IMR-90 (cell line): ENCODE measurements at places on chromosomes 2 and 18. TPM values are rescaled to one million over a fixed set of nuclear protein-coding genes. Genes with fewer than 3 reads are reported as not detected.

The SPDYA gene
- not detected in 2 replicates for total RNA-seq

GRCh38 chr2:70826696-70827350 lies 6.4 kb upstream of the CLEC4F start:
- H3K27me3 ChIP-seq: peaks cover 16% of the 10 kb centered on the region
- DNase-seq: no peak
- H3K4me1 ChIP-seq: no peaks in the 10 kb centered on the region
- no peaks in the 10 kb centered on the region for H3K36me3 ChIP-seq

- no peaks in the 10 kb centered on the region for H3K27me3 ChIP-seq
- H3K4me1 ChIP-seq: peaks cover 6% of the 10 kb centered on the region
- H3K36me3 ChIP-seq: no peaks in the 10 kb centered on the region
- peak; percentile 7 for DNase-seq
- peak overlapping the region; percentile 81 for H3K27ac ChIP-seq
Measured at GRCh38 chr18:2654928-2655177, 673 bp upstream of the SMCHD1 start.

DNA sequence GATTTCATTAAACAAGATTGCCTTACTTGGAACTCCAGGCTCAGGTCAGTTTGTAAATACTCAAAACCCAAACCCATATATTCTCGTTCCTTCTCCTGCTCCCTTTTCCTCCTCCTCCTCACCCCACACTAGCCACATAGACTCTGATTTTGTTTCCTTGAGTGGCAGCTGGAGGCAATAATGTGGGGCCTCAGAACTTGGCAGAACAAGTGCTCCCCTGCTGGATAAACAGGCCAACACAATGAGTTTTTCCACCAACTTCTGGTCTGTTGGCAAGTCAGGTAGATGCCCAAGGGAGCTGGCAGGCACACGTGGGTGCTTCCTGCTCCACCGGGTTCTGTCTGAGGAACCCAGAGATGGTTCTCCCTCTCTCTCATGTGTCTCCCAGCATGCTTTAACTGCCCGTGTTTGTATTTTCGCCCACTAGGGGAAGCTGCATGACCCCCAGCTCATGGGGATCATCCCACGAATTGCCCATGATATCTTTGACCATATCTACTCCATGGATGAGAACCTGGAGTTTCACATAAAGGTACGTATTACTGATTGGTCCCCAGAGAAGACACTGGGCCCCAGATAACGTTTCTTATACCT lies 61.9 kb downstream of the KIF5C start:
- no peaks in the 10 kb centered on the region; the same call in 1 of the 2 replicates for H3K27me3 ChIP-seq
- no peak overlapping the region for H3K4me3 ChIP-seq
- H3K4me1 ChIP-seq: no peaks in the 10 kb centered on the region

The NEU4 gene
- not detected in 2 replicates for total RNA-seq

- no peaks in the 10 kb centered on the region for H3K27me3 ChIP-seq
- no peak overlapping the region for H3K4me3 ChIP-seq
- H3K36me3 ChIP-seq: no peaks in the 10 kb centered on the region
- no peak for DNase-seq
Measured at GRCh38 chr18:22926454-22926853, 6.7 kb upstream of the RBBP8 start.

DNA sequence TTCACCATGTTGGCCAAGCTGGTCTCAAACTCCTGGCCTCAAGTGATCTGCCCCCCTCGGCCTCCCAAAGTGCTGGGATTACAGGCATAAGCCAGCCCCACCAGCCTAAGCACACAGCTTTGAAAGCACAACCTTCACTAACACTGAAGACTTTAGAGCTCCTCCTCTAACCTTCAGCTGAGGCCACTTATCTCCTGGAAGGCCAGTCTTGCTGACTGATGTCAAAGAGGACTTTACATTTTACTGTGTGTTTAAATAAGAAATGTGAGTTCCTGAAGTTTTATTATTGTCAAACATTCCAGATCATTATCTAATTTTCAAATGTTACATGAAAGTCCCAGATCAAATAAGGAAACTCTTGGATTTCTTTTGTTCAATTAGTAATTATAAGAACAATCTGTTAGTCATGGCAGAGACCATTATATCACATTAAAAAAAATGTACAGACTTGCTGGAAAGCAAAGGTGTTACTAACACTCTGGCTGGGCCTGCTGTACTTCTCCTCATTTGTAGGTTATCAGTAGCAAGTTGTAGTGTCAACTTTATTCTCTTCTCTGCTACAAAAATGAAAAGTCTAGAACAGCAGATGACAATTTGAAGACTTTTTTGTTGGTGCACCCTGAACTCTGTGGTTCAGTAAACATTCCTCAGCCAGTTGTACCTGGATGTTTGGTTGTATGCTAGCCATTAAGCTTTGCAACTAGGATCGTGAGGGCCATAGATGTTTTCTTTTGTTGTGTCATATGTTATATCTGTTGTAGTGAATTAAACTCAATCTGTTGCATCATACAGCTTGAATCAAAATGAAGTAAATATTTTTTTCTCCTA lies 80.0 kb downstream of the AOX1 start:
- no peaks in the 10 kb centered on the region for H3K36me3 ChIP-seq
- H3K27me3 ChIP-seq: no peaks in the 10 kb centered on the region
- no peak overlapping the region for H3K27ac ChIP-seq

- peak overlapping the region; percentile 43 for H3K27ac ChIP-seq
- H3K27me3 ChIP-seq: no peaks in the 10 kb centered on the region
- DNase-seq: peak; percentile 54
- no peak overlapping the region for H3K4me3 ChIP-seq
Measured at GRCh38 chr2:189022492-189022891, 48.3 kb downstream of the COL3A1 start.

The POTEC gene
- total RNA-seq: not detected in 2 replicates

DNA sequence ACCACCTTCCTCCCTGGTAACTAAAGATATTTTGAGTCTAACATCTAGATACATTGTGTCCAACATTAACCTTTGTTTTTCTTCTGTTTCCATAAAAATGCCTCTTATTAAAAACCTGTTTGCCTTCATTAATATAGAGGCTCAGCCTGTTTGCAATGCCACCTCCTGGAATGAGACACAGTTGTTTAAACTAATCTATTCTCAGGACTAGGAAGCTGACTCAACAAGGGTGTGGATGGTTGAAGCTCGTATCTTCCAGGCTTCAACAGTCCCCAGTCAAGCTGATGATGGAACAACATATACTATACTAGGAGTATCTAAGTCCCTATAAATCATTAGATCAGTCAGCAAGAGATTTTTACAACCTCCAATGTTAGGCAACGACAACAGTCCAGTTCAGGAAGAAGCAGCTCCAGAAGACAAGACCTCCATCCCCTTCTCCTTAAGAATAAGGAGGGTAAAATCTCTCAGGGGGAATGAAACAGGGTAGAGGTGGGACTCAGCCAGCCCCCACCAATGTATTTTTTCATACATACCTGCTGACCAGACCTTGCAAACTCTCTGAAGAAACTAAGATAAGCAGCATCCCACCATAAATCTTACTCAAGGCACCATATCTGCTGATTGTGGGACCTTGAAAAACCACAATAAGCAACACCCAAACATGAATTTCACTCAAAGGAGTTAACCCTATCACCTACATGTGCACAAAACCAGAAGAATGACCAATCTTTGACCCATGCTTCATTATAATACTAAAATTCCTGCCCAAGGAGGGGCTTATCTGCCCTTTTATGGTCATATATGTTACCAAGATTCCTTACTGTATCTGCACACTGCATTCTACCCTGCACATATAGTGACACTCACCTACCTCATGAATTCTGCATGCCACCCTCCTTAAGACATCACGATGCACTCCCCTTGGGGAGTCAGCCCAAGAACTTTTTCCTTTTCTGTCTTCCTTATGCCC lies 21.4 kb downstream of the ZNF24 start:
- H3K4me3 ChIP-seq: no peak overlapping the region
- DNase-seq: no peak
- H3K27me3 ChIP-seq: no peaks in the 10 kb centered on the region

DNA sequence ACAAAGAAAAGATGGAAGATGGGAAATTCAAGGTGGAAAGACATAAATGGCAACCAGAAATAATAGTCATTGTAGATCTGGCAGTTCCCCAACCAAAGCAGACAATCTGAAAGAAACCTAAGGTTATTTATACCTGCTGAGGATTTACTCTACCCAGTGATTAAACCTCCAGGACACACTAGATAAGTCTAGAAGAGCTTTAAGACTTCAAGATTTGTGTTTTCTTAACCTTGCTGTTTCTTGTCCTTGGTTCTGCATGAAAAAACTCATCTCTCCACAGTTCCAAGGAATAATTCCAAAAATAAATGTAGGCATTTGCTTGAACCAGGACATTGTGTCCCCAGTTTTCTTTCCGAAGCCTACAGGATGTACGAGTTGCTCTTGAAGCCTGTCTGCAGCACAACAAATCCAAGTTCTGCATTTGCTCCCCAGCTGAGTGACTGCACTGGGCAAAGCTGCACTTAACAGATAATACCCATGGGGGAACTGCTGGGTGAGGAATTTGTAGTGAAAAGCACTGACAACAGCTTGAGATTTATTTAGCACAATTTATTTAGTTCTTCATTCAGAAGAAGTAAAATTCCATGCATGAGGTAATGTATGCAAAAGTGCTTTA lies 19.8 kb downstream of the DTNA start:
- no peak for DNase-seq
- no peak overlapping the region for H3K4me3 ChIP-seq
- no peaks in the 10 kb centered on the region for H3K36me3 ChIP-seq
- no peaks in the 10 kb centered on the region for H3K27me3 ChIP-seq
- no peak overlapping the region for H3K27ac ChIP-seq

DNA sequence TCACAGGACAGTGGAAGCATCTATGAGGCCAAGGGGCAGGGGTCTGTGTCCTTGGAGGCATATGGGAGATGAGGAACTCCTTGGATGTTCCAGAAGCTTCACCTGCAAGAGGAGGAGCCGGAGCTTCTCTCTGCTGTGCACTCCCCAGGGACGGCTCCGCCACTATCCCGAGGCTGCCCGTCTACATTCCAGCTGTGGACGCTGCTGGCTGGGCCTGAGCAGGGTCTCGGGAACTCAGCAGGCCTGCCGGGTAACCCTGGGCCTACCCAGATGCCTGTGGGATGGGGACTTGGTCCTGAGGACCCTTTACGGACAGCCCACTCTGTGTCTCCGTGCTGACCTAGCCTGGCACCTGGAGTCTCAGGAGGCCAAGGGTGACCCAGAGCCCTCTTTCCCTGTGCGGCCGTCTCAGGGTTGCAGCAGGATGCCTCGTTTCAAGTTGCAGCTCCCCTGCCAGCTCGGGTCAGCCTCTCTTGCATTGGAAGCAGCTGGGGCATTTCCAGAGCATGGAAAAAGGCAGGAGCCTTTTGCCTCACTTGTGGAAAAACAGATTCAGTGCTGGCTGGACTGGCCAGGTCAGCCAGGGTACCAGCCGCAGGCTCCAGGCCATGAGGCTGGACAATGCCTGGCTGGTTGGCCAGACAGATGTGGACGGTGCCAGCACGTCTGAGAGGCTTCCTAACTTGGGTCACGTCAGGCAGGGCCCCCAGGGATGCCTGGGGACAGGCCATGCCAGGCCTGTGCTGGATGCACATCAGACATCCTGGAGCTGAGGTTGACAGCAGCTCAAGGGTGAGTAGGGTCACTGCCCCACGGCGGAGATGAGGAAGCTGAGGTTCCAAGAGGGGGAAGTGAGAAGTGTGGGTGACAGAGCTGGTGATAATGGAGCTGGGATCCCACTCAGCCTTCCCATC lies 41.5 kb downstream of the SCTR start:
- no peak overlapping the region for H3K4me3 ChIP-seq
- no peaks in the 10 kb centered on the region for H3K4me1 ChIP-seq
- H3K27ac ChIP-seq: no peak overlapping the region
- no peaks in the 10 kb centered on the region for H3K36me3 ChIP-seq

- H3K27me3 ChIP-seq: no peaks in the 10 kb centered on the region
- H3K4me3 ChIP-seq: no peak overlapping the region
- H3K27ac ChIP-seq: peak overlapping the region; percentile 58; the same call in 1 of the 2 replicates
- H3K4me1 ChIP-seq: peaks cover 15% of the 10 kb centered on the region
- peak; percentile 24 for DNase-seq
- H3K36me3 ChIP-seq: peaks cover 4% of the 10 kb centered on the region
Measured at GRCh38 chr2:173218326-173219056, 136.2 kb upstream of the CDCA7 start.

GRCh38 chr2:178891265-178891958 lies 84.2 kb upstream of the TTN start:
- H3K4me3 ChIP-seq: no peak overlapping the region
- H3K27me3 ChIP-seq: peaks cover 4% of the 10 kb centered on the region; the same call in 1 of the 2 replicates
- no peak overlapping the region for H3K27ac ChIP-seq
- DNase-seq: peak; percentile 63

GRCh38 chr2:131389657-131390056 lies 25.7 kb upstream of the RAB6D start:
- no peak for DNase-seq
- H3K27me3 ChIP-seq: peaks cover 4% of the 10 kb centered on the region
- H3K4me3 ChIP-seq: no peak overlapping the region
- no peaks in the 10 kb centered on the region for H3K4me1 ChIP-seq
- no peak overlapping the region for H3K27ac ChIP-seq

The UGT1A5 gene
- not detected in 2 replicates for total RNA-seq

DNA sequence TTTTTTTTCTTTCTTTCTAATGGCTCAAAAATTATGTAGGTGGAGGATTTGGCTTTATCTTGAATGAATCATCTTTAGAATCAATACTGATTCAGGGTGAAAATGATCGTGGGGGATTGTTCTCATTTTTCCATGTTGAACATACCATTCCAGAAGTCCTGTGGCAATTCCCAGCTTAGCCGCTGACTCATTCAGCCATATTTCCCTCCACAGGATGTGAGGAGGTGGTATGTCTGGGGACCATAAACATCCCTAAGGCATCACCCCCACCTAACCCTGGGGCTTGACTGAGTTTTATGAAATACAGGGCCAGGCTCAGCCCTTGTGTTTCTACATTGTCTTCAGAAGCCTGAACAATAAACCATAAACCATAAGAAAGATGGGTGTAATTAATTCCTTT lies 92.7 kb upstream of the FN1 start:
- H3K4me3 ChIP-seq: no peak overlapping the region
- peak; percentile 99 for DNase-seq
- peaks cover 17% of the 10 kb centered on the region for H3K4me1 ChIP-seq
- H3K36me3 ChIP-seq: no peaks in the 10 kb centered on the region

DNA sequence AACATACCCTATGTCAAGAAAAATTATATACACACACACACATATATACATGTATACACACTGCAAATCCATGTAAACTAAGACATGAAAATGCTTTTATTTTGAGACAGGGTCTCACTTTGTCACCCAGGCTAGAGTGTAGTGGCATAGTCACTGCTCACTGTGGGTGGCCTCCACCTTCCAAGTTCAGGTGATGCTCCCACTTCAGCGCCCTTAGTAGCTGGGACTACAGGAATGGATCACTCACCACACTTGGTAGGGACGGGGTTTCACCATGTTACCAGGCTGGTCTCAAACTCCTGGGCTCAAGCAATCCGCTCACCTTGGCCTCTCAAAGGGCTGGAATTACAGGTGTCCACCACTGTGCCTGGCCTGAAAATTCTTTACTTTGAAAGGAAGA lies 617.6 kb downstream of the NYAP2 start:
- no peaks in the 10 kb centered on the region for H3K4me1 ChIP-seq
- H3K27me3 ChIP-seq: no peaks in the 10 kb centered on the region
- no peak for DNase-seq
- no peak overlapping the region for H3K27ac ChIP-seq
- H3K36me3 ChIP-seq: no peaks in the 10 kb centered on the region
- no peak overlapping the region for H3K4me3 ChIP-seq

- no peaks in the 10 kb centered on the region for H3K36me3 ChIP-seq
- no peaks in the 10 kb centered on the region for H3K4me1 ChIP-seq
- H3K4me3 ChIP-seq: no peak overlapping the region
- DNase-seq: no peak
- no peak overlapping the region for H3K27ac ChIP-seq
Measured at GRCh38 chr2:228860601-228861285, 410.3 kb downstream of the PID1 start.
